ENCODE measurements at places on chromosomes 2 and 18.

DNA sequence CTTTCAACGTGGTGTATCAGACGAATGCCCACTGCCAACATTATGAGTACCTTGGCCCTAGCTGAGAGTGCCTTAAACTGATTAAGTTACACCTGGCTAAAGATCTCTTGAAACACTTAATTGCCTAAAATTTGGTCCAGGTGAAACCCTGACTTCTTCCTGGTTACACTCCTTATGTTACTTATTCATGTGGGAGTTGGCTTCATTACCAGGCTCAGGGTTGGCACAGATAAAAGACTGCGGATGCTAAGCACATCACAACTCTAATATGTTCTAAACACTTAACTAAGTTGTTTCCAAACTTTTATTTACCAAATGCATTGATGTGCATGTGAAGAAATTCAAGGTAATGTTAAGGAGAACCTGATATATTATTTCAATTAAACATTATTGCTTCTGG, 298.9 kb downstream of the TCF4 start:
- peak; percentile 23 for DNase-seq

GRCh38 chr2:1683297-1683696, 61.0 kb downstream of the PXDN start:
- DNase-seq, result no peak

- DNase-seq, result no peak
These were observed 5.4 kb downstream of the CTAGE1 start for GRCh38 chr18:22412176-22412911.

DNA sequence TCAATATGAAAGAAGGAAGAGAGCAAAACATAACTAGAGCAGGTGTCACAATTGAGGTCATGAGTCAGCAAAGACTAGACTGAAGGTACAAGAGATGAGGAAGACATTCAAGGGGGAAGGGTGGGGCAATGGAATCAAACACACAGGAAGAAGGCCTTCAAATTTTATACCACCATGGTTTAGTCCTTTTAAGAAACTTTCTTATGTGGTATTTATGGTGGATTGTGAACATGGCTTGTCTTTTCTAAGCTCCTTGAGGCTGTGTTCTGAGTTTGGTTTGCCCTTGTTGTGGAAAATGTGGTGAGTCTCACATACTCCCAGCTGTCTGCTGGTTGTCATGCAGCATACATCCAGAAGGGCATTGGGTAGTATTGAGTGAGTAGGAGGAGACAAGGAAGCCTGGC, 62.1 kb downstream of the NABP1 start:
- DNase-seq, result no peak

DNA sequence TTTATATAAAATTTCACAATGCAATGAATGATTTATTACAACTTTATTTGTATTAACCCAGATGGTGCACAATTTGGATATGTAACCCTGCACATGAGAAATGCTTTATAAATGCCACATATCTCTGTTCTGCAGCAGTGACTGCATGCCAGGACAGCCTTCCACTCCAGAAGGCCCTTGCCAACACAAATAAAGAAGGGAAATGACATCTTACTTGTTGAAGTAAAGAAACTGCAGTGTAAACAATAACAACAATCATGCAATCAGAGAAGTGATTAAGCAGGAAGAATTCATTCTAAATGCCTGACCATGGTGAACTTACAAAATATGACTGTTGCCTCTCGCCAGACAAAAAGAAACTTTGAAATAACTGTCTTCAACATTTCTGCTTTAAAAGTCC, 129.9 kb upstream of the CHST9 start:
- no peak for DNase-seq

GRCh38 chr2:212894026-212894425, 257.4 kb downstream of the IKZF2 start:
- DNase-seq, result no peak

- peak; percentile 40 for DNase-seq
These were observed 367.4 kb upstream of the MYT1L start for GRCh38 chr2:2698182-2699120.

DNA sequence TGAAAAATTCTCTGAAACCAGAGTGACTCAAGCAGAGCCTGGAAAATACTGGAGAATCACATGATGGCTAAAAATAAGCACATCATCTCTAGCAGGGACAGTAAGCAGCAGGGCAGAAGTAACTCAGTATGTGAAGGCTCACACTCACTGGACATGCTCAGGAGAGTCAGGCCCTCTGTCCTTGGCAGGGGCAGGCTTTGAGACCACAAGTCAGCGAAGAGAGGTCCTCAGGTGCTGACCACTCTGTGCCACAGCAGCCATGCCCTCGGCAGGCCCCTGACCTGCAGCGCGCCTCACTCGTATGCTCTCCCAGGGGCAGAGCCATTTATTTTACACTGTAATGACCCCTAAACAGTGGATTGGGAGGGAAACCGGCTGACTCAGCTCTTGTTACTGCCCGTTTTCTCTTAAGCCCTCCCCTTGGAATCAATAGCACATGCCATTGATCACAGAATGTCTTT, 76.8 kb downstream of the MAPRE2 start:
- no peak for DNase-seq

GRCh38 chr2:22283436-22283835, 1101.5 kb upstream of the KLHL29 start:
- no peak for DNase-seq

- DNase-seq, result no peak
These were observed 54.3 kb downstream of the INO80C start for GRCh38 chr18:35443434-35443833.

DNA sequence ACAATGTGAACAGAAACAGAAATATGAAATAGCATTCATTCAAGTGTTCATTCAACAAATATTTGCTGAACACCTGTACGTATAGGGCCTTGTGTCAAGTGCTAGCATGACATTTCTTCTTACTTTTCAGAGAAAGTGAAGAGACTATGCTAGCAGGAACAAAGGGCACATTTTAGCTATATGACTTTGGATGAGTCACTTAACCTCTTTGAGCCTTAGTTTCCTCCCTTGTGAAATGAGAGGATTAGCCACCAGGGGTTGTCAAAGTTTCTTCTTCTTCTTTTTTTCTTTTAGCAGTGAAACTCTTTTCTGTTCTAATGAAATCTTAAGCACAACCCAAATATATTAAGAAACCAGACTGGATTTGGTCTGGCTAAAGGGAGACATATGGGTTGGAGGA, 53.1 kb downstream of the FIGN start:
- no peak for DNase-seq

GRCh38 chr2:62143696-62144095, 52.2 kb upstream of the B3GNT2 start:
- no peak for DNase-seq

DNA sequence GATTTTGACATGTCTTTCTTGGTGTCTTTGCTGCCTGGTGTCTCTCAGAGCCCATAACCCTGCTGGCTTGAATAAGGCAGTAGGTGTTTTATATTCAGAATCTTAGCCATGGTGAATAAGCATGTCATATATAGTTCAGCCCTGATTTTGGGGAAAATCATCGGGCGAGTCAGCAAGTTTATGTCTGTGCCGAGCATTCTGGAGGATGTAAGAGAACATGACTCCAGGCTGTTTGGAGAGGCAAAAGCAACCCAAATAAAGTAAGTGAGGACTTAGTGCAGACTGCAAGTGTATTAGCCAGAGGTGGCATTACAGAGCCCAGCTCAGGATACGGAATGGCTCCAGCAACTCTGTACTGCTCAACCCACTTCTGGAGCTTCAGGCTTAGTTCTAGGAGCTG, 50.3 kb downstream of the TCF7L1 start:
- DNase-seq, result no peak

GRCh38 chr18:79630281-79631095, 49.1 kb upstream of the CTDP1 start:
- no peak for DNase-seq

DNA sequence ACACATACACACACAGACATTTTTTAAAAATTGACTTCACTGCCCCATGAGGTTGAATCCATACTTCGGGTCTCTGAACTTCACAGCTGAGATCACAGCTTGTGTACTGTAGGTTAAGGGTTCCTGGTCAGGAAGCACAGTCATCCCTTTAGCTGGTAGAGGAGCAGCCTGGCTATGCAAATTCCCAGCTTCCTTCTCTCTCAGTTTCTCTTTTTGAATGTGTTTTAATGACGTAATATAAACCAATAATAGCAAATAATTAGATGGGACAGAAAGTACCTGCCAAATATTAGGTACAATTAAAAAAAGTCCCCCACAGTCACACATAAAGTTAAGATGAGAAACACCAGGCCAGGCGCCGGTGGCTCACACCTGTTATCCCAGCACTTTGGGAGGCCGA, 178.7 kb downstream of the ZNF385B start:
- DNase-seq, result no peak

DNA sequence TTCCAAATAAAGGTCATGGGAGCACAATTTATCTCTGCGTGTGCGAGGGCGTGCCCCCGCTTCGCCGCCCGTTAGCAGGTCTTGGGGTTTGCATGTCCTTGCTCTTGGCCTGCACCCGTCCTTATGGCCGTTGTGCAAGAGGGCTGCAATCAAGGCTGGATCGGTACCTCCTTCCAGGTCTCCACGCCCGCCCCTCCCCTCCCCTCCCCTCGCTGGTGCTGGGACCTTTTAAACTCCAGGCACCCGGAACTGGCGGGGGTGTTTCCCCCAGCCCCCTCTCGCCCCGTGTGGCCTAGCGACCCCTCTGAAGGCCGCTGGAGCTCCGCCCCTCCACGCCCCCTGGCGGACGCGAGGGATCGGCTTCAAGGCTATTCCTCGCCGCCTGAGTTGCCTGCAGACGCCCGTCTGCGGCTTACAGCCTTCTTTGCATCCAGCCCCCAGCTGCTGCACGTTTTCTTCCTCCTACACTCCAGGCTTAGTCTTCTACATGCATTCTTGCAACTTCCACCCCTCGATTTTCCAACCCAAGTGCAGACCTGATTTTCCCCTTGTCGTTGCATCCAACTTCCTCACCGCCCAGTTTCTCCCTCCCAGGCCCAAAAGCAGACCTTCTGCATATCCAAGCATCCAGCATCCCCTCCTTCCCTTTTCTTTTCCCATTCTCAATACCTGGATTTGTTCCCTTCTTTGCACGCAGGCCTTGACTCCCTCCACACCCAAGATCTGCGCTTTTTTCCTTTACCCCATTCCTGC, 577 bp downstream of the IDH1 start:
- peak; percentile 49 for DNase-seq

DNA sequence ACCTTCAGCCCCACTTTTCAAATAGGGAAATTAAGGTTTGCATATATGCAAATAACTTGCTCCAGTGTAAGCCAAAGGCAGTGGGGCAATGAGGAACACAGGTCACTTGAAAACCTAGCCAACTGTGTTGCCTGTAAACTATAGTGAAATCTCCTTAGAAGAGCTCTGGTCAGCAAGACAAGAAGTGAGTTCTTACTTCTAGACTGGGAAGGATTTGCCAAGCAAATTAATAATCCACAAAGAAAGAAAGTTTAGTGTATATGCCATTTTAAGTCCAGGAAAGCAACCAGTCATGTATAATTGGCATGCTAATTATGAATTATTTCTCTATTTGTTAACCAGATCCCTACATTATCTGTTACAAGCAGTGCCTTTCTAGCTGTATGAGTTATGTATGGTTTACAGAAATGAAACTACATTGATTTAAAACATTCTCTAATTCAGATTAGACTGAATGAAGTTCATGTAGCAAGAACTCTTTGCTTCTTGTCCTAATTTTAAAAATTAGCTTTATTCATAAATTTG, 129.9 kb downstream of the MTX2 start:
- no peak for DNase-seq

DNA sequence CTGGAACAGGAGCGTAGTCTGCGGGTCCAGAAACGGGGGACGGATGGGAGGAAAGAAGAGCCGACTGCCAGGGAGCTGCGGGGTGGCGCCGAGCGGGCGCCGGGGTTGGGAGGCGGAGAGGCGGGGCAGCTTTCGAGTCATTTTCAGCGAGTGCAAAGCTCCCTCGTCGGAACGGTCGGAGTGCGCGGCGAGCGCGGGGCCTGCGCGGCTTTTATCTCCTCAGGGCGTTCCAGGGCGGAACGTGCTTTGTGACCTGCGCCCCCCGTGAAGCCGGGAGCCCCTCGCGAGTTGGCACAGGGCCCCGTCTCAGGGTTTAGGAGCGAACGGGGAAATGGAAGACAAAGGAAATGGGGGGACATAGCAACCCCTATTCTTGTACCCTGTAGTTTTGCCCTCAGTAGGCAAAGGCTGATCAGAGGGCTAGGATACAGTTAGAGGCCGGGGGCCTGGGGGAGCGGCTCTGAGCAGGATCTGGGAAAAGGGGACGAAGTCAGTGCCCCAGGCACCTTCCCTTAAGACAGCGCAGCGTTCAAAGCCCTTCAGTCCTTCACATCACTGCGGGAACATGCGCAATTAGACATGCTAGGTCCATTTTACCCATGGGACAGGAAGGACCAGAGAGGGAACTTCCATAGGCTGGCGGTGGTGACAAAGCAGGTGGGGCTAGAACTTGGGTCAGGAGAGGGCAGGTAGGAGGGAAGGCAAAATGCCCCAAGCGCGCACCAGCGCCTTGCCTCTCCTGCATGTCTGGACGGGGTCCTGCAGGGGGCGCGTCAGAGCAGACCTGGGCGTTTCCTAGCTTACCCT, 60.1 kb upstream of the IL1RL1 start:
- DNase-seq, result no peak

DNA sequence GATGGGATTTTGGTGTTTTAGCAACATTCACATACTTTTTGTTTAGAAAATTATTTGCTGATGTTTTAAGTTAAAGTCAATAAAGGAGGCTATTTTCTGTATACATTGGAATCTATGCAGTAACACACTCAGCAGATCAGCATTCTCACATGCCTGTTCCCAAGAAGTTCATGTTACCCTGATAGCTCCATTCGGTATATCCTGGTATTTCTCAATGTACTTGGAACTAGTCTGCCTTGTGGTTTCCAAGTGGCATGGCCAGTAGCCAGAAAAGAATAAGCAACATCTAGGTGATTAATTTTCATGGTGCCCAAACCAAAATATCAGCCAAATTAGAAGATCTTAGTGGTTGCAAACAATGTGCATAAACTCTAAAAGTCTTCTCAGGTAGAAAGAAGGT, 5.2 kb upstream of the NCAPH start:
- no peak for DNase-seq

DNA sequence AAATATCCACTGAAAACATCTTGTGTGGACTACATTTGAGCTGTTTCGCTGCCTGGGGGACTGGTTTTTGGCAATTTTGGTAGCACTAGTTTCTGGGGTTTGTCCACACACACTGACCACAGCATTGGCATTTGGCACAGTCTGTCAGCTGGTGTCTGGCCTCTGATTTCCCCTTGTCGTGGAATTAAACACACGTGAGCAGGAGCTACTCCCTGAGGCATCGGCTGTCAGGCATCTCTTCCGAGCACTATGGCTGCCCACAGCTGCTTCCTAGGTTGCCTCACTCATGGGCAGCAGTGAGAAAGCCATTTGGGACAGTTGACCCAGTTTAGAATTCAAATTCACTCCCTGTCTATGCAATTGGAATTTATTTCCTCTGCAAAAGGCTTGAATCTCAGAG, 46.8 kb upstream of the FZD5 start:
- DNase-seq, result no peak

DNA sequence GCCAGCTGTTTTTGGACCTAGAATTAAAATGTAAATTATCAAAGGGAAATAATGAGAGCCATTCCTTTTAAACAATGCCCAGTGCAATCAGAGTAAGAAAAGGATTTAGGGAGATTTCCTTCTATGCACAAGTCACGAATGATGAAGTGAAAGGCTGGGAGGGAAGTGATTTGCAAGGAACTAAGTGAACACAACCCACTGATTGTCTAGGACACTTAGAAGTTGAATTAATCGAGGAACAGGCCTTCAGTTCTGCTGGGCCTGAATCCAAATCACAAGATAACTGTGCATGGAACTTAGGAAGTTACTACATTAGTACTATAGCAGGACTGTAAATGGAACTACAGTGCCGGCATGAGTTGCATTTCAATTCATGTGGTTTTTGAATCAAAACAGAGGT, 17.7 kb downstream of the MAP2 start:
- no peak for DNase-seq
